ENCODE measurements at places on chromosomes 2 and 18.

DNA sequence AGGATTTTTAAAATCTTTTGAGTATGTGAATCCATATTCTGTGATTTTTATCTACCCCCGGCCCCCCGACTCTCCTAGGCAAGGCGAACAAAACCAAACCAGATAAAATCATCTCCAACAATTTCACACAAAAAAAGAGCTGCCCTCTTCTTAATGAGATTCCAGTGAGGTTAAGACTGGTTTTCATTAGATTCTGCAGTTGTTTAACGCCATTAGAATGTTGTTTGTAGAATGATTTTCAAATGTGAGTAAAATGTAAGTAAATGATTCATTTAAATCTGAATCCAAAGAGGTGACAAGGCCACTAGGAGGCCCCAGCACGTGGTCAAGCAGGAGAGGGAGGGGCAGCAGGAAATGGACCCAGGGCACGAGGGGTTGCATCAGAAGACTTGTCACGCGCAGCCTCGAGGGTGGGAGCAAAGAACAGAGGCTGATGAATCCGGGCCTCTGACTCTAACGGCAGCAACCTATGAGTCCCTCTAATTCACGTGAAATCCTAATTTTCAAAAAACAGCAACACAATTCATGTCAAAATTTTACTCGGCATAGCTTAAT, 24.3 kb upstream of the KLHL29 start:
- DNase-seq, result no peak

DNA sequence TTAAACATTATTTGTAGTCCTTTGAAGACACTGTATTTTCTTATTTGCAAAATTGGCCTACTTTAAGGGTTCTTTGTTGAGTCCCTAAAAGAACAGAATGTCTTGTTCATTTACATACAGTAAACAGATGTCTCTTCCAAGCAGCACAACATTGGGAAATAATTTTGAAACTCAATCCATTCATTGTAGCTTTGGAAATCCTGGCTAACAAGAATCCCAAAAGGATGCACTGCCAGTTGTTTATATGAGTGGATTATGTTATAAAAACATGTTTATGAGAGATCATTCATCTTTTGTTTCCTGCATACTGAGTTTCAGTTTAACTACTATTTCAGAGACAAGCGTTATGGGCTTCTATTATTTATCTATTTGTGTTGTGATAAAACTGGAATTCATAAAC, 499.3 kb downstream of the PID1 start:
- no peak for DNase-seq

DNA sequence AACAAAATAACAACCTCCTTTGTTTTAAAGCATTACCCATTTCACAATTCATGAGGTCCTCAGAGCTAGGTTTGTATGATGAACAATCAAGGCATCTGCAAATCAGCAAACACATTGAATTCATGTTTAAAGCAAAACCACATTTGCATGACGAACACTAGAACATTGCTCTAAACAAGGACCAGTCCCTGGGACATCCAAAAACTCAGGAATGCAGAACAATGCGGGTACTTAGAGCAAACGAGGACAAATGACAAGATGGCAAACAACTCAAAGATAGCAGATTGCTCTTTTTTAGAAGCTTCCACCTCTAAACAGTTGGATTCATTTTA, 45.7 kb upstream of the RALBP1 start:
- DNase-seq, result no peak

- no peak for DNase-seq
Observed at GRCh38 chr18:37254236-37254754, 311.3 kb downstream of the CELF4 start.

- DNase-seq, result no peak
Observed at GRCh38 chr2:152097801-152098495, 896 bp downstream of the CACNB4 start.

DNA sequence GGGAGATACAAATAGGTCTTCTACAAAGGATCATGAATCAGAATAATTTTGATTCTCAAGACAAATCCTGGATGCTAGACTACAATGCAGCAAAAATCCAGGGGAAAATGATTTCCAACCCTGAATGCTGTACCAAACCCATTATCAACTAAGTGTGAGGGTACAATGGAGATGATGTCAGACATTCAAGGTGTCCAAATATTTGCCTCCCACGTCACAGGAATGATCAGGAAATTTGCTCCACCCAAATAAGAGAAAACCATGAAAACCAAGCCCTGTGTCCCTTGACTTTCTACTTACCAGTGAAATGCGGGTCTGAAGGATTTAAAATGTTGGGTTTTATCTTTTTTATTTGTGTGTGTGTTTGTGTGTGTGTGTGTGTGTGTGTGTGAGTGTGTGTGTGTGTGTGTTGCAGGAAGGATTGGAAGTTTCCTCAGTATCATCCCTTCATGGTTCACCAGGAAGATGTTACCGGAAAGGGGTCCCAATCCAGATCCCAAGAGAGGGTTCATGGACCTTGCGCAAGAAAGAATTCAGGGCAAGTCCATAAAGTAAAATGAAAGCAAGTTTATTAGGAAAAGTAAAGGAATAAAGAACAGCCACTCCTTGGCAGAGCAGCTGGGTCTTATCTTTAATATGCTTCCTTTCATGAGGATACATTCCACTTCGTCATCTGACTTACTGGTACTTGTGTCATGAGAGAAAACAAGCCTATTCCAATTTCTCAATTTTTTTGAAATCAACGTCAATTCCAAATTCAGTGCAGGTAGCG, 61.1 kb upstream of the ID2 start:
- DNase-seq, result no peak

- DNase-seq, result no peak
Observed at GRCh38 chr2:240893363-240893844, 2.6 kb downstream of the MAB21L4 start.

DNA sequence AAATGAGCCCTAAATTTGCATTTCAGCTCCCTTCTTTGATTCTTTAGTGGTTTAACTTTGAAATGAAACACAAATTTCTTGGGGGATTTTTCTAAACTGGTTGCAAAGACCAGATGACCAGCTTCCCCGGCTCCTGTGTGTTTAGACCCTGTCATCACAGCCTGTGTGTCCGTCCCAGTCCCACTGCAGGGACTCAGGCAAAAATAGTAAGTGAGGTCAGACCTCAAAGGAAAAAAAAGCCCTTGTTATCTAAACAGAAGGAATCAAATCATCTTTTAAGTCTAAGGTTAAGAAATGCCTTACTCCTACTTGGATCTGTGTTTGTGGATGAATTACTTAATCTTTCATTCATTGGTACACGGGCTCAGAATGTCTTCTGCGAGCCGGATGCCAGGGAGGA, 423.7 kb downstream of the LPIN1 start:
- no peak for DNase-seq

- DNase-seq, result no peak
Observed at GRCh38 chr2:107730898-107731297, 95.8 kb upstream of the RGPD4 start.

DNA sequence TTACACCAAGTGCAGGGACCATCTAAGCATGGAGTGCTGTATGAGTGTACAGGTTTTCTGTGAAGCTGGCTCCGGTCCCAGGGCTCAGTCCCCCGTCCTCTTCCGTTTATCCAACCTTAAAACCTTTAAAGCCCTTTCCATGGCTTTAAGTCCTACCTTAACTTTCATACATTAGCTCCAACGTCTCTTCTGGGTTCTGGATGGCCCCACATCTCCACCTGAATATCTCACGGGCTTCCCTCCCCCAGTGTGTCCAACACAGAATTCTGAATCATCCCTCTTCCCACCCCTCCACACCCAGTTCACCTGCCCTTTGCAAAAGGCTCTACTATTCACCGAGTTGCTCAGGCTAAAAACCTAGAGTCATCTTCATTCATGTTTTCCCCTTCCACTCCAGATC, 12.8 kb downstream of the ARHGAP25 start:
- DNase-seq, result no peak

- DNase-seq, result no peak
Observed at GRCh38 chr2:25229279-25230197, 61.2 kb upstream of the POMC start.

GRCh38 chr2:69060938-69061501, 48.0 kb downstream of the ANTXR1 start:
- DNase-seq, result no peak

GRCh38 chr2:57330447-57330846, 716.2 kb upstream of the VRK2 start:
- DNase-seq, result no peak

Data from CD4-positive, alpha-beta T cell treated with Interleukin-15 for 1 hour (primary cell).